ENCODE measurements at places on chromosomes 4 and X. TPM values are rescaled to one million over a fixed set of nuclear protein-coding genes. Genes with fewer than 3 reads are reported as not detected.
A peak's percentile ranks its signal among the peaks of the same experiment; 100 is the strongest.

The SPACA5 gene
- not detected for total RNA-seq

DNA sequence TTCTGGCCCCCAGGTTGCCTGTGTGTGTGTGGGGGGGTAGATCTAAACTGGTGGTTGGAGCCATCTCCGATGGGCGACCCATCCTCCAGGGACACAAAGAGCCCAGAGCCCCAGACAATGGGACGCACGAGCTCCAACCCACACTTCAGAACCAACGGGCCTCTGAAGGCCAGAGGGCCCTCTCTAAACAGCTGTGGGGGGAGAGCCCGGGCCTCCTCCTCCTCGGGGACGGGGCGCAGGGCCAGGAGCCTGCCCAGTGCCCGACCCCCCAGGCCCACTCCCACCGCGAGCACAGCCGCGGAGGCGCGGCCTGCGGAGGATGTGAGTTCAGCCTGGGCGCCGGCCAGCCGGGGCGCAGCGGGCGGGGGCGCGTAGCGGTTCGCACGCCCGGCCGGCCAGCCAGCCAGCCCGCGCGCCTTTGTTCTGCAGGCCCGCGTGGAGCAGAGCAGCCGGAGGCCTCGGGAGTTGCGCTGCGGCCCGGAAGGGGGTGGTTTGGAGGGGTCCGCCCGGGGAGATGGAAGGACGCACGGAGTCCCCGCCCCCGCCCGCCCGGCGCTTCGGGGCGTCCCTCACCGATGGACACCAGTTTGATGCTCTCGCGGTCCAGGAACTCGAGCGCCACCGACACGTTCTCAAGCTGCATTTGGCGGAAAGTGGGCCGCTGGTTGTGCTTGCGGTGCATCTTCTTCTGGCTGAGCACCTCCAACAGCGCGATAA is 4.0 kb downstream of the FLNA start:
- DNase-seq, result no peak

The ADH1B gene
- 175 TPM for total RNA-seq

DNA sequence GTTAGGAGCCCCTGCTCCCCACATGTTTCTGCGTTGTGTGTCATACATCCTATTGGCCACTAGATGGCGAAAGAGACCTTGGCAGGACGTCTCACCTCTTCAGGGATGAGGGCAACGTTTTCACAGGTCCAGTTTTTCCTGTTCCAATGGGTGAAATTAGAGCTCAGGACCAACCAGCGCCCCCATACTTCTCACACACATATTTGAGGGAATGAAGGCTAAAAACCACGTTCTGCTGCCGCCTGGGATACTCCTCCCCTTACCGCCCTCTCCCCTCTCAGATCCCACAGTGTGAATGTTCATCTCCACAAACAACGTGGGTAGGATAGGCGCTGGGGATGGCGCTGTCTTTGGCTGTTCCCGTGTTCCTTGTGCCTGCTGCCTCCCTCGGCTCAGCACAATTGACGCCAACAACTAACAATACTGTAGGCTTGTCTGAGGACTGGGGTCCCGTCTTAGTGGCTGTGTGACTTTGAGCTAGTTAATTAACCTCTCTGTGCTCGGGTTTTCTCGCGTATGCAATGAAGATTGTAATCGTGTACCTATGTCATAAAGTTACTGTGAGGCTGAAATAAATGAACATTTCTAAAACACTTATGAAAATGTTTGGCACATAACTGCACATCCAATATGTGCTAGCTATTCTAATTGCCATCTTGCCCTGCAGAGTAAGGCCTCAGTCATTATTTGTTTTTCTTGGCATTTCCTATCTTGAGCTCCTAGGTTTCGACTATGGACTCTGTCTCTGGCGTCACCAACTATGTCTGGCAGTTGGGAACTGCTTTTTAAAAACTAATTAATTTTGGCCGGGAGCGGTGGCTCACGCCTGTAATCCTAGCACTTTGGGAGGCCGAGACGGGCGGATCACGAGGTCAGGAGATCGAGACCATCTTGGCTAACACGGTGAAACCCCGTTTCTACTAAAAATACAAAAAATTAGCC is 181.3 kb upstream of the STK26 start:
- DNase-seq, result no peak

GRCh38 chr4:140615451-140615850 is 46.7 kb upstream of the UCP1 start:
- no peak for DNase-seq

DNA sequence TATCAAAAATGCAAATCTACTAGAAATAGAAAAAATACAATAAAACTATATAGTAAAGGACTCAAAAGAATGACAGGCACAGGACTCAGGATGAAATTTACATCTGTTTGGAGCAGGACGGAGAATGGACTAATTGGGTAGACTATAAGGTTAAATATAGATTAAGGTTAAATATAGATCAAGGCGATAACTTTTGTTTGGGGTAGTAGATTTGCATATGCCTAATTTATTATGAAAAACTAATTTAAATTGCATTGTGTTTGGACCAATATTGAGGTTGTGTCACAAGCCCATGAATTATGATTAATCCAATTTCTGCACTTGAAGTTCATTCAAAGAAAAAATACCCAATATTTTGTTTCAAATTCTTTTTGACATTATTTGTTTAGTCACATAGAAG is 31.0 kb downstream of the MTHFD2L start:
- DNase-seq, result no peak

- no peak for DNase-seq
Measured at GRCh38 chr4:84496706-84497503, 2.2 kb downstream of the NKX6-1 start.

DNA sequence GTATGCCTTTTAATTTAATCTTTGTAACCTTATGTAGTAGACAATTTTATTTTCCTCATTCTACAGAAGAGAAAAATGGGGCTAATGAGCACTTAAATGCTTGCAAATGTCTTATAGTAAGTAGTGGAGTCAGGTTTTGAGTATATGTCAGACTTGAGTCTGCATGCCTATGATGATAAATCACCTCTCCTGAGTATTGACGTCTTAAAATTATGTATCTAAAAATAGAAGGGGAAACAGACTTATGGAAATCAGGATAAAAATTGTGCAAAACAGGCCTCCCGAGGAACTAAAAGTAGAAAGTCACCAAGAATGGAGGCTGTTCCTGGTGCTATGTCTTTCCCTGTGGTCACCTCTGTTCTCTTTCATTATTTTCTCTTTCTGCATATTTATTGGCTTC is 92.7 kb downstream of the STIM2 start:
- no peak for DNase-seq

DNA sequence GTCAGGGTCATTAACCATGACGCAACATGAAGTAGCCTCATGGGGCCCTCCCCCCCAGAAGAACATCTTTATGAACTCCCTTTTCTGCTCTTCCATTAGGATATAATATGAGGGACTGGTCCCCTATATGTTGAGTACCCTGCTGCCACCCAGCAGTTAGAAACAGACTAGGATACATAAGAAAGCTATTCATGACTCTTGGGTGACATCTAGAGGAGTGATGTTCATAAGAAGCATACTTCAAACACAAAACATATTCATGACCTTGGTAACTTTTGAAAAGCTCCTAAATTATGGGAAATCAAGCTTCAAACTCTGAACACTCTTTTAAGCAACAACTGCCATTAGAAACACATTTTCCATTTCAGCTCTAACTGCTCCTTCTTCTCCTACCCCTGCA is 155.2 kb upstream of the SPIN4 start:
- peak; percentile 4 for DNase-seq

The FAM200B gene
- total RNA-seq, result 20.3 TPM

The KLF8 gene
- total RNA-seq, result 10.4 TPM

GRCh38 chr4:9895333-9895705 is 113.9 kb downstream of the DRD5 start:
- no peak for DNase-seq

The MAGED2 gene
- 281 TPM for total RNA-seq

The HSFX4 gene
- not detected for total RNA-seq

- no peak for DNase-seq
Measured at GRCh38 chr4:129231945-129232588, 136.1 kb downstream of the C4orf33 start.

GRCh38 chr4:96524311-96524875 is 684.5 kb downstream of the PDHA2 start:
- DNase-seq, result no peak

The GPR173 gene
- 4.8 TPM for total RNA-seq

The TCEAL7 gene
- 44.0 TPM for total RNA-seq

The ASB5 gene
- 18.6 TPM for total RNA-seq

DNA sequence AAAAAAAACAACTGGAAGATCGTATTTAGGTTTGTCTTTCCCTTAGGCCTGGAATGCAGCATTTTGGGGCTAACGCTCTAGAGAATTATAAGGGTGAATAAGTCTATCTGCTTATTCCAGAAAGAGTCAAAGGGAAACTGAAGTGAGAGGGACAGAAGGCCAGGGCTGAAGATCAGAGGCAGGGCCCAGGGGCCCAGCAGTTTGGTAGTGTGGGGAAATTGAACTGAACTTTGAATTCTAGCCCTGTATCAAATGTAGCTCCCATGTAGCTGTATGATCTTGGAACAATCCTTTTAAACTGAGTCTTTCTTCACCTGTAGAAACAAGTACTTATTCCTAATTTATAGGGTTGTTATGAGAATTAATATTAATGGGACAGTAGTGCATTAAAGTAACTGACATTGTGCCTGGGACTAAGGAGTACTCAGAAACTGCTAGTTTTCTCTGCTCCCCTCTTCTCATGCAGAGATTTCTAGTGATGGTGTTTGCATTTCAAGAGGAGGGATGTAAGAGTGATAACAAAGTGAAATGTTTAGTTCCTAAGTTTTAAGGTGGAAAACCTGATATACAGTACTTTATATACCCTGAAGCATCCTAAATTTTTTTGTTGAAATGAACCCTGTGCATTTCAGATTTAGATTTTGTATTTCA is 30.4 kb downstream of the STOX2 start:
- no peak for DNase-seq

GRCh38 chrX:10106806-10107205 is 50.0 kb upstream of the CLCN4 start:
- DNase-seq, result no peak

- peak; percentile 29 for DNase-seq
Measured at GRCh38 chr4:161186012-161186411, 977.8 kb downstream of the FSTL5 start.

The CPEB2 gene
- total RNA-seq, result 21.5 TPM

DNA sequence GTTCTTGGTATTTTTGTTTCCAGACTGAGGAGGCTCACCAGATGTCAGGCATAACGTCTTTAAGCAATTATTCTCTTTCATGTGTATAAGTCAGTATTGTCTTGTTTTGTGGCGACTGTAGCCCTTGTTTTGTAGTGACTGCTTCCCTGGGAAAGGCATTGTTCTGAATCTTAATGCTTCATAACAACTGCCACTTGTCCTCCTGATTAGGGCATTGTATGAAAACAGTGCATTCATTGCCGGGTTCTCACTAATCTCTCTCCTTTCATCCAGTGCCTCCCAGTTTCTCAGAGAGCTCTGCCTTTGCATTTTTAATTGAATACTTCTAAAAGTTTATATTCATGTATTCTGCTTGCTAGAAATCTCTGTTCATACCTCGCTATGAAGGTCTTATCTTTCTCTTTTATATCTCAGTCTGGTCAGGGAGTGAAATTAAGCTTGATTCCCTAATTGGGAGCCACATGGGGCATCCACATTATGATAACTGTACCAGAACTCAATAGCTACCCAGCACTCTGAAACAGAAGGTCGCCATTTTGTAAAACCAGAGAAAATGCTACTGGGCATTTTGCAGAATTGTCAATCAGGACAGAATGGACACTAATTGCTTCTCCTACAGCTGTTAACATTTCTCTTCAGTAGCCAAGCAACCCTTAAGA is 149.8 kb downstream of the GBA3 start:
- DNase-seq, result no peak

GRCh38 chr4:7160439-7160838 is 31.9 kb upstream of the SORCS2 start:
- DNase-seq, result no peak

The KLKB1 gene
- total RNA-seq, result 0.20 TPM

- DNase-seq, result no peak
Measured at GRCh38 chr4:17709763-17710068, 71.7 kb downstream of the FAM184B start.

GRCh38 chr4:7223541-7223940 is 31.2 kb downstream of the SORCS2 start:
- no peak for DNase-seq

Measured in skin of body (tissue), 3 donors.